ENCODE measurements at places on chromosomes 3 and 15.

GRCh38 chr15:42149493-42150218, 6.8 kb downstream of the PLA2G4F start:
- no peak for DNase-seq

- DNase-seq: no peak
Observed at GRCh38 chr15:81939604-81940440, 106.0 kb downstream of the MEX3B start.

DNA sequence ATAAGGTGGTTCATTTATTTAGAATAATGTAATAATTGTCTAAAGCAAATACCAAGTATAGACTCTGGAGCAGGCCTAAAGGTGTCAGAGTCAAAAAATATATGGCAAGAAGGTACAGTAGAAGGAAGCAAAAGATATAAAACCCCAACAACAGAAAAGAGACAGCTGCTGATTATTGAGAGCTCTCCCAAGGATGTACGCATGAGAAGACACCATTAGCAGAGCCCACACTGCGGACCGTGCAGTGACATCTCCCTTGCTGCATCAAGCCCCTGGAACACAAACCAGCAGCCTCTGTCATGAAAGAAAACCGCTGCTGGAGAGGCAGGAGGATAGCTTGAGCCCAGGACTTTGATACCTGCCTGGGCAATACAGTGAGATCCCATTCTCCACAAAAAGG, 18.0 kb upstream of the SLC6A20 start:
- no peak for DNase-seq

DNA sequence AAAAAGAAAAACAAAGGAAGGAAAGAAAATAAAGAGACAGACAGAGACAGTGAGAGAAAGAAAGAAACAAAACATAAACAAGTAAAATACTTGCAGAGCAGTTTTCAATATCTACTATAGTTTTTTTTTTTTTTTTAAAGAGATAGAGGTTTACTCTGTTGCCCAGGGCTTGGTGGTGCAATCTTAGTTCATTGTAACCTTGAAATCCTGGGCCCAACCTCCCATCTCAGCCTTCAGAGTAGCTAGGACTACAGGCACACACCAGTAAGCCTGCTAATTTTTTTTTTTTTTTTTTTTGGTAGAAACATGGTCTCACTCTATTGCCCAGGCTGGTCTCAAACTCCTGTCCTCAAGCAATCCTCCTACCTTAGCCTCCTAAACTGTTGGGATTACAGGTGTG, 23.1 kb downstream of the CLASP2 start:
- DNase-seq: no peak

- DNase-seq: no peak
Observed at GRCh38 chr15:60713119-60714084, 234.5 kb upstream of the ICE2 start.

DNA sequence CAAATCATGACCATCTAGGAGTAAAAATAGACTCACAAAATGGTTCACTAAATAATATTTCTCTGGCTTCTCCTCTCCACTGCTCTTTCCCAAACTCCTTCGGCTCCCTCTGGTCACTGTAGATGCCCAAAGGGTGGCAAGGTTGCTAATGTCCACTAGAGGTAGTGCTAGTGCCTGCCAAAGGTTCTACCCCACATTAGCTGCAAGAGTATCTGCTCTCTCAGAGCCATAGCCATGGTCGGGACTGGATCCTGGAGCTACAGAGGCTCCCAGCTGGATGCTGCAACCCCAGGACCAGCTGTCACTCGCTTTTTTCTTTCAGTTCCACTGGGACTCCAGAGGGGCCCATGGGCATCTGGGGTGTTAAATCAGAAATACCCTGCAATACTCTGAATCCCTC, 8.5 kb downstream of the HTR3D start:
- DNase-seq: no peak

DNA sequence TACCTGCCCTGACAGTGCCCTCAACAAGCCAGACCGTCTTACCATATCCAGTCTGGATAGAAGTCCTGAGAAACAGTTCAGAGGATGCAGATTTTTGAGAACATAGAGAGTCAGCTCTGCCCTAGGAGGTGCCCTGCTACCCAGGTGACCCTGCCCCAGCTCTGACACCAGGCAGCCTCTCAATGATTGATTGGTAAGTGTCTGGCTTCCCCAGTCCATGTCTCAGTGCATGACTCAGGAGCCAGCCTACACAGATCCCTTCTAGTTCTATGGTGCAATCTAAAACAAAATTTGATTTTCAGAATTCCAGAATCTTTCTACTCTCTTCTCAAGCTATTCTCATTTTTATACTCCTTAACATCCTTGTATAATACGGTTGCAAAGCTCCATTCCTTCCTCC, 292.1 kb downstream of the VPS13C start:
- no peak for DNase-seq

DNA sequence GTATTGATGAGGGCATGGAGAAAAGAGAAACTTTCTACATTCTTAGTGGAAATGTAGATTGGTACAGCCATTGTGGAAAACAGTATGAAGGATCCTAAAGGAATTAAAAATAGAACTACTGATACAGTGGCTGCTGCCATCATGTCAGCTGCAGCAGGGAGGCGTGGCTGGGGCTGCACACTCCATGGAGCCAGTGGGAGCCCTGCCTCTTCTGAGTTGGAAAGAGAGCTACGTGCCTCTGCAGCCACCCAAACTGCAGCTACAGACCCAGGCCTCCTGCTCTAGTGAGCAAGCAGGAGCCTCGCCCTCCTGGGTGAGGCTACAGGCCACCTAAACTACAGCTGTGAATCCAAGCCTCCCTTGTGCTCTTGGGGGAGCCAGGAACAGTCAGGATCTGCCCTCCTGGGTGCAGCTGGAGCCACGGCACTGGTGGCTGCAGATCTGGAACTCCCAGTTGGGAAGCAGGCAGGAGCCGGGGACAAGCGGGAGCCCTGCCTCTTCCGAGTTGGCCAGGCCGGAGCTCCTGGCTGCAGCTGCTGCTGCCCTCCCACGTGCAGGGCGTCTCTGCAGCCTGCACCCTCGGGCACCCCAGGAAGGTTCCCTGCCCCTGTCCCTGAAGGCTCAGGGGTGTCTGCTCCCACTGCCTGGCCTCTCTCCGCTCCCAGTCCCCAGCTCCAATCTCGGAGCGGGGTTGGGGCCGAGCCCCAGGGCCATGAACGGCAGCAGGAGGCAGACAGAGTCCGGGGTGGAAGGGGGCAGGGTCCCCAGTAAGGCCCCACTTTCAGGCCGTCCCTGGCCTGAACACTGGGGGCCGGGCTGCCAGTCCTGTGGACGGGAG, 64.5 kb downstream of the THBS1 start:
- no peak for DNase-seq

DNA sequence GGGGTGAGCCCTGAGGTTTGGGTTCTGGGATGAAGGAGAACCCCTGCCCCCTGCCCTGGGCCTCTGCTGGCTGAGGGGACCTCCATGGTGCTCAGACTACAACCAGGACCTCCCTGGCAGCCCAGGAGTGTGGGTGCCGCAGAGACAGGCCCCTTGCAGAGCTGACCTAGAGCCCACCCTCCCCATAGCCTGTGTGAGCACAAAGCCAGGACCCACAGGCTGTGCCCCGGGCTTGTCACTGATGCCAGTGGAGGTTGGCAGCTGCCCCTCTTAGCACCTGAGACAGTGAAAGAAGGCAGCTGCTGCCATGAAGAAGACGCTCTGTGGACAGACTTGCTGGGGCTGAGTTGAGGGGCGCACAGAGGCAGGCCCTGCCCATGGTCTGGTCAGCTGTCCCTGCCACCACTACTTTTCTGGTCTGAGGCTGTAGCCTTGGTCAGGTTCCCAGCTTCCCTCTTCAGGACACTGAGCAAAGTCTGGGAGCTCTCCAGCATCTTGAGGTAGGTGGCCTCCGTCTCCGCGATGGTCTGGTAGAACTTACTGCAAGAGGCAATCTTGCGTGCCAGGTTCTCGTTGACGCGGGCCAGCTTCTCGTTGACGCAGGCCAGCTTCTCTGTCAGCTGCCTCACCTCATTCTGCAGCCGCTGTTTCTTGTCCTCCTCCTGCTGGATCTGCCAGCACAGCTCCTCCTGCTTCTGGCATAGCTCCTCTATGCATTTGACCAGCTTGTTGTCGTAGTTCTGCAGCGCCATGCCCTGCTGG, 23.0 kb downstream of the USP4 start:
- DNase-seq: no peak

Measured in caudate nucleus (tissue), 63 donors.